ENCODE measurements at places on chromosomes 12 and 14.

DNA sequence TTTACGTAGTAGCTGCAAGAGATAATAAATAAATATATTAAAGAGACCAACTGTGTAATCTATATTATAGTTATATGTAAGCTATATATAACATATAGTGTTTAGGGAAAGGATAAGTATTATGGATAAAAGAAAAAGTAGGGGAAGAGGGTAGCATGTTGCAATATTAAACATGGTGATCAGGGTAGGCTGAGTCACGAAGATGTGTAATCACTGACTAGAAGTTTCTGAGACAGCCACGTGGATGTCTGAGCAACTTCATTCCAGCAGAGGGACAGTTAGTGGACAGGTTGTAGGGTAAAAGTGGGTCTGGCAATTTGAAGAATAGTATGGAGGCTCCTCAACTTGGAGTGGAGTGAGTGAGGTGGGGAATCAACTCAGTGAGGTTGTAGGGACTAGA, 109.7 kb downstream of the ANO4 start:
- no peak for DNase-seq

DNA sequence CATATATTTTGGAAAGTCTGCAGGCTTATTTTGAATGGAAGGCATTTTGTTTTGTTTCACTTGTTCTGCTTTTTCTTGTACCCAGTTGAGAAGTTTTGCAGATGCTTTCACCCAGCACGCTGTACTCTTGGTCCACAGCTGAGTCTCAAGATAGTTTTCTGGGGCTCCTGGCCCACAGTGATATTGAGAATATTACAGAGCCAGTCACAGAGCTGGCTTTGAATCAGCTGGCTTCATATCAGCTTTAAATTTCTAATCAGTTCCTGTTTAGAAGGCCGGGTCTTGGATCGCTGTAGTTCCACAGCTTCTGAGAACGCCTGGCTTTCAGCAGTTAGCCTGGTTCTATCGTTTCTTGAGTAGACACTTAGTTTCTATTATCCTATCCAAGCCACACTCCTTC, 32.5 kb upstream of the PARP11 start:
- no peak for DNase-seq

- DNase-seq = no peak
Measured at GRCh38 chr12:147242-147641, 66.7 kb downstream of the SLC6A12 start.

- no peak for DNase-seq
Measured at GRCh38 chr12:109109746-109110350, 6.5 kb upstream of the ACACB start.

DNA sequence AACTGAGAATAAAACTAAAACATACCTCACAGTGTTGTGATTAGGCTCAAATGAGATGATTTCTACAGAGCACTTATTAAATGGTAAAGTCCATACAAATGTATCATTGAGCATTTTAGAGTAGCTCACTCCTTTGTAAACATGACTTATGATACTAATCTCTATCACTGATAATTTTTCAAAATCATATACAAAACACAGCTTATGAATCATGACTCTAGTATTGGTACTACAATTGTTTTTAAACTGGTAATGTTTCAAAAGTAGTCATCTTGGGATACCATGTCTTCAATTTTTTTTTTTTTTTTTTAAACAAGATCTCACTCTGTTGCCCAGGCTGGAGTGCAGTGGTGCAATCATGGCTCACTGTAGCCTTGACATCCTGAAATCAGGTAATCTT, 40.1 kb upstream of the KRR1 start:
- DNase-seq = no peak

DNA sequence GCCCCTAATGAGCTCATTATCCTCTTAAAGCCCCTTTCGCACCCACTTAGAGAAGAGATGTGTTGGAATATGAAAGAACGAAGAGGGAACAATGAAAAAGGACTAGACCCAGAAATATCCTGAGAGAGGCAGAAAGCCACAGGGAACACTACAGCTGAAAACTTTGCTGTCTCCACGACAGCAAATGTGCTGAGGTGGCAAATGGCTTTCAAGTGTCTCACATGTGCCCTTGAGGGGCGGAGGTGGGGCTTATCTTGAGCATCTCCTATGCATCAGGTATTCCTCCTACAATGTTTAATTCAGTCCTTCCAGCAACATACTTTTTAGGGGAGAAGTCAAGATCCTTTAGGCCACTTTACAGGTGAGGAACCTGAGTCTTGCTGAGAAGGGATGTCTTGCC, 62.9 kb downstream of the WSCD2 start:
- DNase-seq = no peak

GRCh38 chr14:75422169-75422568, 5.7 kb upstream of the JDP2 start:
- peak; percentile 85 for DNase-seq

DNA sequence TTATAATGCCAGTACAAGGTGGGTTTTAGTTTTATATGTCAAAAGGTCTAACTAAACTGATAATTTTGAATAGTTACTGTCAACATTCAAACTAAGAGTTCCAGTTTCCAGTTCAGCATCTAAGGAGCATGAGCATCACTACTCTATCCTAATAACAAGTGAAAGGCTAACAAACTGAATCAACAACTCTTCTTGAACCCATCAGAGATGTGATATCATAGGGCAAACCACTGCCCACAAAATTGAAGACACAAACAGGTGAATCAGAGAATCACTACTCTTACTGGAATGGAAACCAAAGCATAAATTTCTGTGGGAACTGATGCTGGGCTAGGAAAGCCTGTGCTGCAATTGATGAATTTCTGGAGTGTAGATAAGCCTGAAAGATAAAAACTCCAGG, 140.7 kb upstream of the GRIP1 start:
- no peak for DNase-seq

DNA sequence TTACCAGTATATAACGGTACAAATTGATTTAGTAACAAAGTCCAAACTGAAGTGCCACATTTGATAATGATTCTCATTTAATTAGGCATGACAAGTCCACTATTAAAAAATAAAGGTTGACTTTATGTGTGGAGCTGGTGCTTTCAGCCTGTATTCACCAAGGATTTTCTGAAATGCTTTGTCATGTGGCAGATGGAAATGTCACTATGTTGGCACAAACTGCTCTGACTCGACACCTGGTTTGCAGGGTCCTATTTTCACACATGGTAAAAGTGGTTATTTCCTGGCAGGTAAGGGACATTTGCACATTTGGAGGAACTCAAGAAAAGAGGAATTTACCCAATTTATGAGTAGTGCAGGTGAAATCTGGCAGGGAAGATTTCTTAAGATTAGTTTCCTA, 572.6 kb upstream of the MDGA2 start:
- no peak for DNase-seq

- no peak for DNase-seq
Measured at GRCh38 chr14:87874676-87875075, 118.3 kb downstream of the GALC start.

DNA sequence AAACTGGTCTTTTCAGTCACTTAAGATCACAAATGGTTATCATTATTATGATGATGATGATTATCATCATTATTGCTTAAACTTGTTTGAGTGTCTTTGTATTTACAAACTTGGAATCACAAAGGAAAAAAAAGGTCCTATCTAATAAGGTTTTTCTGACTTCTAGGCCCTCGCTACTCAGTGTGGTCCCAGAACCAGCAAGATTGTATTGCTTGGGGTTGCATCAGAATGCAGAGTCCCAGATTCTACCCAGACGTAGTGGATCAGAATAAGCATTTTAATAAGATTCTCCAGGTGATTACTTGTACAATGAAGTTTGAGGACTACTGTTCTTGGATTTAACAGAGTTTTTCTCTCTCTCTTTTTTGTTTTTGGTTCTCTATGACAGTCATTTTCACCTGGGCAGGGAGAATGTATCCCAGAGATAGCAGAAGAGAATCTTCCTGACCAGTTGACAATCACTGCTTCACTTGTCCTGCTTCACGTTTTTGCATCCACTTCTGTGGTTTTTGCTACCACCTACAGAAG, 29.3 kb upstream of the PPP1R12A start:
- DNase-seq = no peak

GRCh38 chr12:48027183-48028002, 23.1 kb upstream of the COL2A1 start:
- DNase-seq = no peak

GRCh38 chr14:78448164-78449094, 278.3 kb downstream of the NRXN3 start:
- DNase-seq = peak; percentile 13

DNA sequence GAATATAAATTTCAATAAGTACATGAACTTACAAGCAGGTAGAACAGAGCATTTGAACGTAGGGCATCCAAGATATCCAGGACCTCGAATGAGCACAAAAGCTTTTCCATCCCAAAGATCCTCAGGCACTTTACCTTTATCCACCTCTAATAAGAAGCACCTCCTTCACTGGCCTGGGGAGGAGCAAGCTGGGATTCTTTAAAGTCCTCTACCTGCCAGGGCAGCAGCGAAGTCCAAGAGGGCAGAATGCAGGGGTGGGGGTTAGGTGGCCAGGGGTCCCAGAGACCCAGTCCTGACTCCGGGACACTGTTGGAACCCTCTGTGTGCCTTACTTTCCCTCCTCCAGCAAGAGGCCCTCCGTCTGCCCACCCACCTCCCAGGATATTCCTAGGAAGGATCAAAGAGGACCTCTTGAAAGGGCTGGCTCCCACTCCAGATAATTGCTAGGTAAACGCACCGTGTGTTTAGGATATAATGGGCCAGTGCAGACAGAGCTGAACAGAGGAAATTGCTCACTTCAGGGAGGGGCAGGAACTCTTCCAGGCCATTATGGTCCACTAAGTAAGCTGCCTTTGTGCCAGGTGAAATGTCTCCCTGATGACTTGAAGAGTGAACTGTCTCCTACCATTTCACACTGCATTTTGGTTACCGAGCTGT, 68.1 kb downstream of the TTC9 start:
- DNase-seq = no peak

GRCh38 chr12:63915105-63915800, 70.8 kb downstream of the SRGAP1 start:
- peak; percentile 76 for DNase-seq

DNA sequence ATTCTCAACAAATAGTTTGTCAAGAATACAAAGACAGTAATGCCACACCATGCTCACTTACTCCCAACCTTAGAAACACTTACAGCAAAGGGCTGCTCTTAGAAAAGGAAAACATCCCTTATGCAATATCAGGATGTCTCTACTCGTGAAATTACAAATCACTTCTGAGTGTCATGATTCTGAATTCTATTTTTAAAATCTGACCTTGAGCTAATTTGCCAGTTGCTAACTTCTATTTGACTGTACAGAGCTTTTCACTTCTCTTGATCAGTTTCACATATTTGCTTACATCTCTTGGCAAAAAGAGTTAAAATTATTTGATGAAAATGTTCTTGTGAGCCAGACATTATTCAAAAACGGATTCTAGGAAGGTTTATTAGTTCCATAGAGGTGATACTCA, 136.7 kb upstream of the SLC35F4 start:
- no peak for DNase-seq

- no peak for DNase-seq
Measured at GRCh38 chr12:132057691-132058090, 86.4 kb downstream of the DDX51 start.

- DNase-seq = no peak
Measured at GRCh38 chr12:80195074-80195726, 95.9 kb downstream of the OTOGL start.

DNA sequence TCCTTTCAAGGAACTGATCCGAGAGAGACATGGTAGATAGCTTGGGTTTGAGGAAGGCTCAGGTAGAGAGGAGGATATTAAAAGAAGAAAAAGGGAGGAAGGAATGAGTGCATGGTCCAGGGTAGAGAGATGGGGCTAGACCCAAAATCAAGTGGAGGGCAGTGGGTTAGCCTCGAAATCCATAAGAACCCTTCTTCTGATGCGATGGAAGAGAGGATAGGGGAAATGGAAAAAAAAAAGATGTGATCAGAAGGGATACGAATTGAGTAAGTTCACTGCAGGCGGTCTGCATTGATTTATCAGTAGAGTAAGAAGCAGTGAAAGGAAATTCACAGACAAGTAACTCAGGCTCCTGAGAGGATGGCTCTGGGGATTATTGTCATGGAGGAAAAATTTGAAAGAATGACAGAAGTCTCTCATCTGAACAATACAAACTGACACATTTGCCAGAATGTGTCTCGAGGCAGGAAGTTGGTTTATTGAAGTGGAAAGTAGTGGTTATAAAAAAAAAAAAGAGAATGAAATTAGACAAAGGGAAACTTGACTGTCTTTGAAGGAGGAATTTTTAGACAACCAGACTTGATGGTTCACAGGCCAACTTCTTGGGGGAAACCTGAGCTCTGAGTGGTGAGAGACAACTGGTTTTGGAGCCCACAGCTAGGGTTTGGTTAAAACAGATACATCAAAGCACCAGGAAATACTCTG, 10.2 kb downstream of the PPFIBP1 start:
- DNase-seq = no peak

DNA sequence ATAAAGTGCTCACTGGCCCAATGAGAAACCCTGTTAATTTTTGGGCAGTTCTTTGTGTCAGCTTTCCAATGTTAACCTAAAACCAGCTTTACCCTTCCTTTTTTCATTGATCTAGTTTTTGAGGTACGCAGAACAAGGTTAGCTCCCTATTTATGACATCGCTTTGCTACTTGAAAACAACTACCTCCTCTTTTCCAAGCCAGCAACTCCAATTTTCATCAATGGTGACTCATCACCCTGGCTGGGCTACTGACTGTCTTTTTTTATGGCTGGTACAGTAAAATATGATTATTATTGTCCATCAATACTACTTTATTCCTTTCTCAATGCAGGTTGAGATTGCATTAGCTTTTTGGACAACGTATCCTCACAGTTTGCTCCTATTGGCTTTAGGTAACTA, 22.5 kb upstream of the AKAP6 start:
- no peak for DNase-seq

GRCh38 chr12:11922361-11922760, 148.4 kb upstream of the BCL2L14 start:
- no peak for DNase-seq

DNA sequence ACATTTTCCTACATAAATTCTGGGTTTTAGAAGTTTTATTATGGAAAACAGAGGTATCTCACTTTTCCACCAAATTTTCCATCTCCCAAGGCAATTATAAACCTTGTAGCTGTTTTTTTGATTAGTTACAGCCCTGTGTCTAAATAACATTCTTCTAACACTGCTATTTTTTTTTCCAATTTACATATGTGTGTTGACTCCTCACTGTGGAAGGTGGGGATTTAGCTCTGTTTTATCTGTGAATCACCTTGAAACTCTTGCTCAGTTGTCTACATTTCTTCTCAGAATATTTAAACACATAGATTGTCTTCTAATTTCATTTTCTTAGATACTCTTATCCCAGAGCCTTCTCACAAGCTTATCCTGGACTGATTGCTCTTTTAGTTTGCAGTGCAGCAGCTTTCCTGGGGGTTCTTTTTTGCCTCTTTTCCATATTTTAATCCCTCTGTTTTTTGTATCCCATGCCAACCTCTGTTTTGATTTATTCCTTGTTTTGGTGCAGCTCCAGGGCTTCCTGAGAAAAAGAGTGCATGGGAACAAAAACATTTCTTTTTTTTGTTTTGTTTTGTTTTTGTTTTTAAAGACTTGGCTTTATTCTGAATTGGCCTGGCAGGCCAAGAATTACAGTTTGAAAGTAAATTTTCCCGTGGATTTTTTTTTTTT, 36.7 kb downstream of the TBC1D15 start:
- DNase-seq = no peak

- no peak for DNase-seq
Measured at GRCh38 chr12:59580050-59580449, 15.8 kb upstream of the SLC16A7 start.

GRCh38 chr12:46388427-46389021, 16.0 kb upstream of the SLC38A2 start:
- DNase-seq = peak; percentile 52
